Testis (tissue), 5 donors: ENCODE measurements at places on chromosomes 7 and 10.

DNA sequence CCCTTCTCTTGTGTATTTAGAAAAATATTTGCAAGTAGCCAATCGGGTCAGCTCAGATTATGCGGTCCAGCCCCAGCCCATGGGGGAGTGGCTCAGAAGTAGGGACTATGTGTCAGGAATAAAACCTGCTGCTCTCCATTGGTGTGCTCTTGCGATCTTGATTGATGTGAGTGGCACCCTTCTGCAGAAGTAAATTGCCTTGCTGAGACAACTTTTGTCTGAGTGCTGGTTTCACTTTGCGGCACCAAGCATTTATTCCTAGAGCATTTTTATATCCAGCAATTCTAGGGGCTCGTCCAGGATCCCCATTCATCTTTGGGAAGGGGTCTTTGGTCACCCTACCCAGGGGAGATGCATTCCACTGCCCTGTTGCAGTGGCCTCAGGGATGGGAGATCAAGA lies 26.1 kb upstream of the FAM221A start:
- no peak for DNase-seq

DNA sequence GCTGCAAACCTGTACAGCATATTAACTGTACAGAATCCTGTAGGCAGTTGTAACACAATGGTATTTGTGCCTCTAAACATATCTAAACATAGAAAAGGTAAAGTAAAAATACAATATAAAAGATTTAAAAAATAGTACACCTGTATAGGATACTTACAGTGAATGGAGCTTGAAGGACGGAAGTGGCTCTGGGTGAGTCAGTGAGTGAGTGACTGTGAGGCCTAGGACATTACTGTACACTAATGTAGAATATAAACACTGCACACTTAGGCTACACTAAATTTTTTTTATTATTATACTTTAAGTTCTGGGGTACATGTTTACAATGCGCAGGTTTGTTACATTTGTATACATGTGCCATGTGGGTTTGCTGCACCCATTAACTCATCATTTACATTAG lies 97.3 kb upstream of the STK17A start:
- DNase-seq, result no peak

DNA sequence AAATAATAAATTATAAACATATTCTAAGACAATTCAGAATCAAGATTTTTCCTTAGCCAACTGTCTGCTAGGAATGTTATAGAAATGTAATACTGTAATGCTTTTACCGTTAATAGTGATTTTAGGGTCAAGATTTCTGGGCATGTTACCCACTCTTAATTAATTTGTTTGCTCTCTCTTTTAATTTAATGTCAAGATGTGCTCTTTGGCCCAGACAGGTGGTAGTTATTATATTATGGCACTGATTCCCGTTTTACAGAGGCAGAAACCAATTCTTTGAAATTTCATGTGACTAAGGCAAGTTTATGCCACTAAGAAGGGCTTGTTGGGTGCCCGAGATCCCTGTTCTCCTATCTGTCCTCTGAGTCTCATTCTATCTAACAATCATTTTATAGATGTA lies 959 bp upstream of the FAM107B start:
- DNase-seq, result no peak

DNA sequence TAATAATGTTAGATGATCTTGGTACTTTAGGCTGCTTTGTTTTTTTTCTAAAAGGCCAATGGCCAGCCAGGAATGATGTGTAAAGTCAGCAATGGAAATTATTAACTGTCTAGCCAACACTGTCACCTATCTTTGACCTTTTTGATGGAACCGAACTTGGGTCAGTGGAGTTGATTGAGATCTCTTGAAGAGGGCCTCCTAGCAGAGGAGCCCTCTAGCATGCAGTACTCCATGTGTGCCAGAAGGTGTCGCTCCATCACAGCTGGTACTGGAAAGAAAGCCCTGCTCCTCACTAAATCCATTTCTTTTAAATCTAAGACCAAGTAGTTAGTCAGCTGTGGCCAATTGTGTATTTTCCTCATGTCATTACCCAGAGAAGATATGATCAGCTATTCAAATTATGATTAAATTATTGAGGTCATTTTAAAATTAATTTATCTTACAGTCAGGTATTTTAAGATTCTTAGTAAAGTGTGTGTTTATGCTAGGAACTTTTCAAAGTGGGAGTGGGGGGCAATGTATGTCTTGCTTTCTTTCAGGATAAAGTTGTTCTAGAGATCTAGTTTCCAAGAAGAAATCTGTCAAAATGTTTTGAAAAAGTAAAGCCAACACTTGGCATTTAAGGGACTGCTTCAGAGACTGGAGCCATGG lies 33.1 kb upstream of the CROT start:
- peak; percentile 62 for DNase-seq

- peak; percentile 95 for DNase-seq
These were observed 731 bp downstream of the LANCL2 start for GRCh38 chr7:55365675-55366460.

DNA sequence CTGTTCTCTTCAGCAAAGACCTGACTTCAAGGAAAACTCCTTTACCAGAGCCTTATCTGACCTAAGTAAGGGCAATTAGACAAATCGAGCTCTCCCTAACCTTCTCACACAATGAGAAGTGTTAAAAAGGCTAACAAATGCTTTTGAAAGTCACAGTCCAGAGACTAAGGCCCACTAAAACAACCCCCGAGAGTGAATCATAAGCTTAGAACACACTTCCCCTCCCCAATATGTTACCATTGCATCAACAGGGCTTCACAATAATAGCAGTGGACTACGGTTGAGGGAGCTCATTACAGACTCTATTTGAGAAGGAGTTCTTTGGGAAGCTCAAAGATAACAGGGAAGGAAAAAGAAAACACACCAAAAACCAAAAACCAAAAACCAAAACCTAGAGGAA lies 28.6 kb upstream of the ZEB1 start:
- no peak for DNase-seq

DNA sequence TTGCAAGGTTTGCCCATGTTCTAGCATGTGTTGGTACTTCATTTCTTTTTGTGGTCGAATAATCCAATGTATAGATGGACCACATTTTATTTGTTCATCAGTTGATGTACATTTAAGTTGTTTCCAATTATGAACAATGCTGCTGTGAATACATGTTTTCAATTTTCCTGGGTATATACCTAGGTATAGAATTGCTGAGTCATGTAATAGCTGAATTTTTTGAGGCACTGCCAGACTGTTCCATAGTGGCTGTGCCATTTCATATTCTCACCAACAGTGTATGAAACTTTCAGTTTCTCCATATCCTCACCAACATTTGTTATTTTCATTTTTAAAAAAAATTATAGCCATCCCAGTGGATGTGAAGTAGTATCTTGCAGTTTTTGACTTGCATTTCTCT lies 90.5 kb downstream of the EZH2 start:
- DNase-seq, result no peak

DNA sequence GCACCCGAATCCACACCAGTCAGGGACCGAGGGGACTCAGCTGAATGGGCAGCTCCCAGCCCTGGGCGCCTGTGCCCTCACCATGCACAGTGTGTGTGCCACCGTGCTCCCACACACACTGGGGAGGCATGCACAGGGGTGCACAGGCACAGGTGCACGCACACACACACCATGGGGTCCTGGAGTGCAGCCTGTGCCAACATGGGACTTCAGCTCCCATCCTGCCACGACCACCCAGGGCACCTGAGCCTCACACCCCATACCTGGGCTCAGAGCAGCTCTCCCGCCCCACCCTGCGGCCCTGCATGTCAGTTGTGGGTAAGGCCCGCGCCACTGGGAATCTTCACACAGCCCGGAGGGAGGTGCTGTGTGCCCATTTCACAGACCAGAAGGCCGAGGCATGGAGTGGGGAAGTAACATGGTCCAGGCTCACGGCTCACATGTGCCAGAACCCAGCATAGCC lies 8.0 kb downstream of the ELFN1 start:
- no peak for DNase-seq

- DNase-seq, result peak; percentile 55
These were observed 12.2 kb downstream of the TRPV6 start for GRCh38 chr7:142873281-142873784.

DNA sequence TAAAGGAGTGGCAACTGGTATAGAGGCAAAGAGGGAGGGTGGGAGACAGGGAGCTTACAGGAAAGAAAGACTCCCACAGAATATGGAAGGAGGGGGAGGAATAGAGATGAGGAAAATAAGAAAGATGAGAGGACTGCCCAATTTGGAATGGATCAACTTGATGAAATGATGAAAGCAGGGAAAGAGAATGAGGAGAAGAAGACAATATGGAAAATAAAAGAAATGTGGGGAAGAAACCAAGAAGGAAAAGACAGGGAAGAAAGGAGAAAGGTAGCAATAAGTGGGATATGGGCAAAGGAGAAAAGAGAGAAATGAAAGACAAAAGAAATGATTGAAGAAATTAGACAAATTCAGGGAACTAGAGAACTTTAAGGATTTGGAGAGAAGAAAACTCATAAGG lies 3.0 kb downstream of the KEL start:
- no peak for DNase-seq

GRCh38 chr10:108905821-108906220 lies 1017.5 kb downstream of the XPNPEP1 start:
- no peak for DNase-seq

DNA sequence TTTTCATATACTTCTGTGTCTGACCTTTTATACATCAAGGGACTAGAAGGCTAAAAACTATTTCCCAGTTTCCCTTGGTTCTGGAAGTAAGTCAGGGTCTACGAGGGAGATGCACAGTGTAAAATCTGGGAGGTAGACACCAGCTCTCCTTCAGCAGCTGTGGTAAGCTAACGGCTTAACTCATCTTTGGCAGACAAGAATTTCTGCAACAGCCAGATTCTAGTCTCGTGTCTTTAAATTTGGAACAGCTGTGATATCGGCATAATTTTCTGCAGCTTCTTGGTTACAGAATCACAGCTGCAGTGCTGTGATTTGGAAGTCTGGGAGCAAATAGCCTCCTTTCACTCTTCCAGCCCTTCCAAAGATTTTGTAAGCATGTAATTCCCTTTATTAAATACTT lies 37.4 kb upstream of the ABCB4 start:
- no peak for DNase-seq

DNA sequence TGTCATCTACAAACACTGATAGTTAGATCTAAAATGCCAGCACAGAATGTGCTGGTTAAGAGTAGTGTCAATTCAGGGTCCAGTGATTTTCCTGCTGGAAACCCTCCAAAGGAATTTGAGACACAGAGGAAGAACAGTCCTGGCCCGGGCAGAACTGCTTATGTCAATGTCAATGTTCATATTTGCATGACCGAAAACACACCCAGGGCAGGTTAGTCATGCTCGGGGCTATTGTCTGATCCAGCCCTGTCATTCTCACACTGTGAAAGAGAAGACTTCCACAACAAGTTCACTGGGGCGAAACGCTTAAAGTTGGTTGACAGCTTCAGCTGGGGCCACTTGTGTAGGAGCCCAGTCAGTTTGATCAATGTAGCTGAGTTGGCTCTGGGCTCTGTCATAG lies 139.3 kb downstream of the C1GALT1 start:
- no peak for DNase-seq

DNA sequence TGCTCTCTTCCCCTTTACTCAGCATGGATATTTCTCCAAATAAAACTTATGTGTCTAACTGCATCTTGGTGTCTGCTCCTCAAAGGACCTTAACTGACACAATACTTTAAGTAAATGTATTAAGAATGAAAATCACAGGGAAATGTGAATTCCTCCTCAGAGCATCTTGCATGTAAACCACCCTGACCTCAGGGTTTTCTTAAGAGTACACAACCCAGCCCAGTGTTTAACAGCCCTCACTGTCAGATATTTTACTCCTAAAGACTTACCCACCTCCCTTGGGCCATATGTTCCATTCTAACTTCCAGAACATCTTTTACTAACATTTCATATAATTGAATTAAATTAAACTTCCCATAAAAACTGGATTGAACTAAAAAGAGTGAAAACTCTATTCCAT lies 315.3 kb downstream of the HPSE2 start:
- DNase-seq, result no peak

DNA sequence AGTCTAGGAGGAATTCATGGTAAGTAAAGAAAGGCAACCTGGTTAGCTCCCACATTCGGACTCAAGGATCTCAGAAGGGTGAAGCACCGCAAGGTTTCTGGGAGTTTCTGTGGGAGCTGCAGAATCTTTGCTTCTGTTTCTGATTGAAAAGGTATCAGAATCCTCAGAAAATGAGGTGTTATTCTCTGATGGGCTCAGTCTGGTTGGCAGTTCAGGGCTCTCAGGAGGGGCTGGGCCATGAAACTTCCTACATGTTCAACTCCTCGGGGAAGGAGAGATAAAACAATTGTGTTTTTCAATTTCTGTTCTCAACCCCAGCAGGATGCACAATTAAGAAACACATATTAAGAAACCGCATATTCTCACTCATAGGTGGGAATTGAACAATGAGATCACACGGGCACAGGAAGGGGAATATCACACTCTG lies 9.1 kb downstream of the OR2A7 start:
- no peak for DNase-seq

DNA sequence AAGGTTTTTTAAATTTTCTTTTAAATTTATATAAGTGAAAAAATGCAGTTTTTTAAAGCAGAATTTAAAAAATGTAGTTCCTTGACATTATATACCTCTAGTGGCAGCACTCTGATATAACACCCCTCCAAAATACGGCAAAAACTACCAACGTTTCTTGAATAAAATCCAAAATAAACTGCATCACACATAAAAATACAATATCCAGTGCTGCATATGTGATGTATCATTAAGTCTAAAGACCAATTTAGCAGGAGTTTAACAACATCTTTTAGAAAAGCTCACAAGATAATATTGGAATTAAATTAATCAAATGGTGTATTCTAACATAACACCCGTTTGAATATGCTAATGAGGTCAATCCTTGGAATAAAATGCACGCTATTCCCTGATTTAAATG lies 1.4 kb downstream of the TCERG1L start:
- DNase-seq, result no peak

- no peak for DNase-seq
These were observed 312.6 kb upstream of the COBL start for GRCh38 chr7:51629206-51629605.

DNA sequence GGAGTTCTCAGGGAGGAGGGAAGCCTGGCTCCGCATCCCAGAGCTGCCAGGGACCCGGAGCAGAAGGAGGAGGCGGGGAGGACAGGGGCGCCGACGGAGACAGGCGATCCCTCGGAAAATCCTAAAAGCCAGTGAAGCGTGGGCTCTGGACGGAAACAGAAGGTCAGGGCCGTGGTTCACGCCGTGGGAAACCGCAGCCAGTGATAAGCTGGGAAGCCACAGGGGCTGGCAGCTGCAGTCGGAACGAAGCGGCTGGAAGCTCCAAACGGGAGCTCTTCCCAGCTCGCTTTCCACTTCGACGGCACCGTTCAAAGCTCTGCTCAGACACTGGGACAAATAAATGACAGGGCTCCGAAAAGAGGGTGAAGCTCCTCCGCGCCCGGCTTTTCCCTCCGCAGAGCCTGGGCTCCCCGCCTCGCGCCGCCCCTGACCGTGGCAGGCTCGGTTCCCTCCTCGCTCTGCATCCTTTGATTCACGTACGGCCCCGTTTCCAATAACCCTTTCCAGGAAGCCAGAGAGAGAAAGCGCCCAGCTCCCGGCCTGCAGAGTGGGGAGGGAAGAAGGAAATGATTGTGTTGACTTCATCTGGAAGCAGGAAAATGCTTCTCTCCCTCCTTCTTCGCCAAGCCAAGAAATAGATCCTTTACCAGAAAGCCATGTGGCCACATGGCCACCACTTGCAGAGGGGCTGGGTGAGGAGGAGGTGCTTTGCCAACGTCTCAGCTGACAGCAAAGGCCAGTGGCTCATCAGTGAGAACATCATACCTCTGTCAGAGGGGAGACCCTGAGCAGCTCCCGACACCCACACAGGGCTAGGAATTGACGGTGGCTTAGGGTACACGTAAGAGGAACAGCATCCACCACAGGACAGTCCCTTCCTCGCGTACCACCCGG lies 57.4 kb downstream of the ADRB1 start:
- DNase-seq, result peak; percentile 36

- DNase-seq, result no peak
These were observed 54.2 kb downstream of the GUSB start for GRCh38 chr7:65927489-65928448.
